Activated naive CD4-positive, alpha-beta T cell (primary cell): ENCODE measurements at places on chromosomes 2 and 18.

DNA sequence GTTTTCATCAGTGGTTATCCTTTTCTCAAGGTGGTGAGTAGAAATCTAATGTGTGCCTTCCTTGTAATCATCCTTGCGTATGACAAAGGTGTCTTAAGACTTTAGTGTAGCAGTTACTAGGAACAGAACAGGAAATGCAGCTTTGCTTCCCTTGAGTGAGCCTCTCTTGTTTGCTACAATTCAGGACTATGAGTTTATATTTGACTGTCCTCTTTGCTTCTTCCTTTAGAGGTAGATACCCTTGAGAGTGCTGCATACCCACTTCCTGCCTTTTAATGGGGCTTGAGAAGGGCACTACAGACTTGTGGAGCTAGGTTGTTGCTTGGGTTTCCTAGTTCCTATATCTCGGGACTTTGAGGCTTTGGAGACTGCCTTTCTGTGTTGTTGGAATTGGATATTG is 3.8 kb downstream of the KCNJ13 start:
- DNase-seq, result no peak

DNA sequence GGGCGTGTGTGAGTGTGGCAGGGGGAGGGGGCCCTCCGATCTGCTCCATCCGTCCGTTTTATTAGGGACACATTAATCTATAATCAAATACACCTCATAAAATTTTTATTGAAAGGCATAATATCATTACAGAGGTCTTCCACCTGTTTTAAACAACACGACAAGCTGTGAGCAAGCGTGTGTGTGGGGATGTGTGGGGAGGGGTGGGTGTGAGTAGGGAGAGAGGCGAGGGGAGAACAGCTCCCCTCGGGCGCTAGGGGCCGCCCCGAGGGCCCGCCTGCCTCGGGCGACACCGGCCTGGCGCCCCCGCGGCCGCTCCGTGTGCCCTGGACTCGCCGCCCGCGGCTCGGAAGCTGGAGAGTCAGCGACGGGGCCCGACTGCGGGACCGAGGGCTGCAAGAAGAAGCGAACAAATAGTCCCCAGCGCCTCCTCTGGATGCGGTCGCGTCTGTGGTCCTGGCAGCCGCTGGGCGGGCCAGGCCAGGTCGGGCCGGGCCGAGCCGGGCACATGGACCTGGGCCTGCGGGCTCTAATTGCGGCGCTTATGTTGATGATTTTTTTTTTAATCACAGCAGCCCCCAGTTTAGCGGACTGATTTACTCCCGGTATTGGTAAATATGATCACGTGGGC is 352 bp upstream of the HOXD9 start:
- no peak for DNase-seq

DNA sequence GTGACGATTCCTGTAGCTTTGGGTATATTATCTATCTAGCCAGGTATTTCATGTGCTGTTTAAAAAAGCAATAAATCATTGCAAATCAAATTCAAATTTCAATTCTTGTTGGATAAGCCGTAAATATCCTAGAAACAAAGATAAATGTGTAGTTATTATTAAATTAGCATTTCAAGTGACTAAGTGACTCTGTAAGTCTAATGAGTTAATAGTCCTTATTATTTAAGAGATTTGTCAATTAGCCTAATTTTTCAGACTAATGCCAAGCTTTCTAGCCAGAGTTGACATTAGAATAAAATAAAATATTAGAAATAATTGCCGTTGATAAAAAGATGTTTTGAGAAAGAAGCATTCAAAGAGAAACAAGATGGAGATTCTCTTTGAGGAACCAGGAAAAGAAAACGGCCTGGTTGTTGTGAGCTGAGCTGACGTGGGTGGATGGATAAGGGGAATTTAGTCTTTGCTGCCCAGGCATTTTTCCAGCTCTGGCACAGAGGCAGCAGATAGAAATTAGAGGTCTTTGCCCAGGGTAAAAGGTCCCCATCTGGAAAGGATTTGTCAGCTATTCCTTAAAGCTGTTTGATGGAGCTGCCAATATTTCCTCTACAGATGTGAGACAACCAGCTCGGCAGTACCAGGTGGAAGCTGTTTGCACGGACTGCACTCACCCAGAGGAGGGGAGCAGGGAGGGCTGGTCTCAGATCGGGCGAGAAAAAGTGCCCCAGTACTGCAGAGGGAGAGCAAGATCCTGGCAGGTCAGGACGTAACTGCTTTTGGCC is 117.3 kb upstream of the SEC11C start:
- no peak for DNase-seq

GRCh38 chr2:166765141-166765540 is 123.1 kb upstream of the XIRP2 start:
- no peak for DNase-seq

DNA sequence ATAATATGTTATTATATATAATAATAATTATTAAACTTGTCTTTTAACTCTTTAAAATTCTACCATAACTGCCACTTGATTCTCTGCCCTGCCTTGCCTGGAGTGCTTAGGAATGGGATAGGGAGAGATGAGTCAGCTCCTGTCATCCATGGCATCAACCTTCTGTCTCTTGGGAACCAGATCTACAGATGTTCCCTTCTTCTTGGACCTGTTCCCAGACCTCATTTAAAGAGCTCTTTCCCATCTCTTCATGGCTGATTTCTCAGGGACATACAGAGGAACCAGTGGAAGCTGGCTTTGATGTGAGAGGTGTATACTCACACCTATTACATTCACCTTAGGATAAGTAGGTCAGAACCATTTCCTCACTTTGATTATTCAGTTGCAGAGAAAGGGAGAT is 155.3 kb upstream of the MYO3B start:
- no peak for DNase-seq

- no peak for DNase-seq
Measured at GRCh38 chr2:65057391-65058052, 1.3 kb downstream of the CEP68 start.

DNA sequence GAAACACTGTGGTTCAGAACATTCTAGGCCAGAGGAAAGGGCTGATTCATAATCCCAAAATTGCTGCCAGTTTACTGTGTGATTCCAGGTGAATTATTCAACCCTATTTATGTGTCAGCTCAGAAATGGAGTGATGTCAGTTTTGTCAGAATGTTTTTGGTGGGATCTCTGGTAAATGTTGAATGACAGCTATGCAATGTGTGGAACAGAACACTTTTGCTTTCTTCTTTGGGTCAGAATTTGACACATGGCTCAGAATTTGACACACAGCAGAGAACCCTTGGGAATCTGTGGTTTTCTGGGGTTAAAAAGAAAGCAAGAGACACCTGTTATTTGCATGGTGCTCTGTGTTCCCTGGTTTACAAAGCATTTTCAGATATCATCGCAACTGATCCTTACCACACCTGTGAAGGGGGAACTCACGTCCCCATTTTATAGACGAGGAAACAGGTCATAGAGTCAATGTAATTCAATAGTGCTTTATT is 1.6 kb upstream of the MTA3 start:
- DNase-seq, result no peak

DNA sequence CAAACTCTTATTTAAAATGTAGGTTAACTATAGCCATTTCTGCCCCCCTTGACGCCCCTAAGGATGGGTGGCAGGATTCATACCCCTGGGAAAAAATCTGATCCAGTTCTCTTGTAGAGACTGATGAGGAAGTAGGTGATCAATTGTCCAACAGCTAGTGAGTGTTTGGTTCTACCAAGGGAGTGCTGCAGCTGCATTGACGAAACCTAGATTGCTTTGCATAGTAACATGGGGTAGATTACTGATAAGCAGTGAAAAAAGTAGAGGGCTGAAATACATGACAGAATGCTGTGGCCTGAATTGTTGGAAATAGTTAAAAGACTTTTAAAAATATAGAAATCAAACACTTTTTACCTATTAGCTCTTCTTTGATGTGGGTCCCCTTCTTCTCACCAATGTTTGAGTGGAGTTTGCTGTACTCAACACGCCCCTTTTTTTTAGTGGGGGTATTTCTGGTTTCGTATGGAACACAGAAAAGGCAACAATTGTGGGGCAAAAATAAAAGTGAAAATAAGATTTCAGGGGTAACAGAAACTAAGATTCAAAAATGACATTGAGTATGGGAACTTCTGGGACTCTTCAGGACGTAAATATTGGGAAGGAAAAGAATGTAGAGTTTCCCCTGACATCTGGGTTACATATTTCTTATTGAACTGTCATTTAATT is 66.2 kb downstream of the MAIP1 start:
- no peak for DNase-seq

DNA sequence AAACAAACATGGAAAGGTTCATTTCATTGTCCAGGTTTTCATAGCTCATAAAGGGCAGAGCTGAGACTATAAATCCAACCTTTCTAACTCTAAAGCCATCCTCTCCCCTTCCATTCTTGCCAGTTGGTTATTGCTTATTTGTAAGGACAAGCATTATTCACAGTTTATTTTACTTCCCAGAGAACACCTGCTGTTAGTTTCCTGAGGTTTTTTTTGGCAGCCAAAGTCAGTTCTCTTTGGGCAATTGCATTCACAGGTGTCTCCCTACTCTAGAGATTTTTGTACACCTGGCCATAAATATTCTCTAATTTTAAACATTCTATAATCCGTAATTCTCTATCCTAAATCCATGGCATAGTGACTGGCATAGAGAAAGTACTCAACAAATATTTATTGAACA is 87.3 kb upstream of the SPHKAP start:
- no peak for DNase-seq

DNA sequence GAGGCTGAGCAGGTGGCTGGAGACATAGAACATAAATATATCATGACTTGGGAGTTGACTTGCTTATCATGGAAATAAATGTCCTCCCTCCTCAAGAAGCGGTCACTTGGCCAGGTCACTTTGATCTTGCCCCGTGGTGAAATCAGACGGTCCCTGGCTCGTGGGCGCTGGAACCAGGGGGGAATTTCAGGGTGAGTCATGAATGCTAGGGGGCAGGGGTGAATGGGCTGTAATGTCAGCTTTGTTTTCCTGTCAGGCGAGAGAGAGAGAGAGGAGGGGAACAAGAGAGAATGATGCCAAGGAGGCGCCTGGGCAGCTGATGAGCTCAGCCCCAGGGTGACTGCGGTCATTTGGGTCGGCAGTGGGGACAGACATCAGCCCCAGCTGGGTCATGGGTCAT is 47.7 kb downstream of the RRM2 start:
- no peak for DNase-seq
